Sigmoid colon (tissue), 7 donors: ENCODE measurements at places on chromosomes 6 and 20. TPM values are rescaled to one million over a fixed set of nuclear protein-coding genes. Genes with fewer than 3 reads are reported as not detected.

SAMD5 gene
- 0.82 TPM for total RNA-seq

C6orf58 gene
- total RNA-seq = not detected

PLG gene
- not detected for total RNA-seq

RAMACL gene
- 3.0 TPM for total RNA-seq

BIRC7 gene
- 1.2 TPM for total RNA-seq

TAPBP gene
- total RNA-seq = 29.8 TPM

HLA-DRA gene
- 119 TPM for total RNA-seq

PSORS1C2 gene
- not detected for total RNA-seq

SAMD3 gene
- 0.81 TPM for total RNA-seq

GRCh38 chr6:56510984-56511531, 131.6 kb downstream of the DST start:
- no peak for DNase-seq

DNA sequence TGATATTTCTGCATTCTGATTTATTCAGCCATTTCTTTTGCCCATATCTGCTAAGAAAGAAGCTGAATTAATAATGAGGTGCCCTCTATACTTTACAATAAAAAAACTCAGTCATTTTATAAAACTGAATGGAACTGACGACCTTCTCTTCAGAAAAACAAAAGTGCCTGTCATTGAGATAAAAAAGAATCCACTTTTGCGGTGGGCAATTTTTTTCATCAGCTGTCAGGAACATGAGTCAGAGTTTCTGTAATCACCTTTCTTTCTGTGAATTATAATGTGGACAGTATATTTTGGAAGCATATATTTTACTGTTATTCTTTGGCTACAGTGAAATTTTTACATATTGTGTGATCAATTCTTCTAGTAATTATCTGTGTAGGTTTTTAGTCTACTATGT, 33.4 kb downstream of the IL20RA start:
- DNase-seq = no peak

GRCh38 chr20:49186535-49187329, 1.4 kb downstream of the STAU1 start:
- DNase-seq = peak; percentile 85

DNA sequence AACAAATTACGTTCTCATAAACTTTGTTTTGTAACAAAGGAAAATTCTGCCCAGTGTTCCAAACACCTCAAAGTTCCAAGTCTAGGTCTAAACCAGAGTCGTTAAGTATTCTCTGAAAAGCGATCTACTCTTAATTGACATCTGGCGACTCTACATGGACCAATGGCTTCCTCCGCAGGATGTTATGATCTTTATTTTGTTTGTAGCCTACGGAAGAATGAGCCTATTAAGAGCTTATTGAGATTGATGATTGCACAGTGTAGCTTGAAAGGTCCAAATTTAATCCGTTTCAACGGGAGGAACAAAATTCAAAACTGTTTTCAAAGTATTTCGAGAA, 61.1 kb downstream of the FAM217A start:
- no peak for DNase-seq

DNA sequence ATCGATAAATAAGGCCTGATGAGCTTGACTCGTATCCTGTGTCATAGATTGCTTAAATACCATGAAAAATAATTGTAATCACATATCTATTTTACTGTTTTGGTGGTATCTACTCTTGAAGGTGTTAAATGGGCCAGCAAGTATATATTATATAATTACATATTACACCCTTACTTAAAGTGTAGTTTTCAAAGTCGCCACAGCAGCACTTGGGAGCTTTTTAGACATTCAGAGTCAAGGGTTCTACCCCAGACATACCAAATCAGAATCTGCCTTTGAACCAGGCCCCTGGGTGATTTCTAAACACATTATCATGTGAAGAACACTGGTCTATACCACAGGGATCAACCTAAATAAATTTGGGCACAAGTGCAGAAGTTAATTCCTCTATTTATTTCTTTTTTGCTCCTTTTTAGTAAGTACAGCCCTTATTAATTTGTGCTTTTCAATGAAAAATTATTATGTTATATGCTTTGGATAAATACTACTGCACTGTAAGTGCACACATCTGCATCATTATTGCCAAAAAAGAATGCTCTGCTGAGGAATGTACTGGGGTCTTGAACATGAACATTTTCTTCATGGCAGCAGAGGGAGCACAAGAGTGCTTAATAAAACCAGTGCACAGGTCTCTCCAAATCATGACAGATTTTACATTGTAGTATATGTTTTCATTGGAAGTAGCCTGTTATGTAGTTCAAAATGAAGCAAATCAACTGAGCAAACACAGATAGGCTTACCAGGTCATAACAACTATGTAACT, 3.1 kb upstream of the ATXN1 start:
- no peak for DNase-seq

GRCh38 chr20:35772563-35773058, 796 bp downstream of the PHF20 start:
- no peak for DNase-seq

- no peak for DNase-seq
Observed at GRCh38 chr6:74256381-74256780, 560.4 kb downstream of the CD109 start.

DNA sequence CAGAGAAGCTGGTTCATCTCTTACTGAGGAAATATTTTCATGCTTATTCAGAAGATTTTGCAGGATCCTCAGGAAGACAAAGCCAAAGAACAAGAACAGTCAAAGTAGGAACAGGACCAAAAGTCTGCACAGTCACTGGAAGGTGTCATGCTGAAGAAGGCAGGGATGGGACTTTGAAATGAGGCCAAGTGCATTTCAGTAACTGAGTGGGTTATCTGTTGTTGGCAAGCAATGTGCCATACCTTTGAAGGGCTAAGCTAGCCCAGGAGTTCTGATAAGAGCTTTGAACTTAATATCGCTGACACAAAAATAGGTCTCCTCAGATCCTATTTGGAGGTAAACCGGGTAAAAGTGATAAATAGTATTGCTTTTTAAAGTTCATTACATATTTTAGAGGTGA, 31.5 kb downstream of the SLC16A10 start:
- no peak for DNase-seq

DNA sequence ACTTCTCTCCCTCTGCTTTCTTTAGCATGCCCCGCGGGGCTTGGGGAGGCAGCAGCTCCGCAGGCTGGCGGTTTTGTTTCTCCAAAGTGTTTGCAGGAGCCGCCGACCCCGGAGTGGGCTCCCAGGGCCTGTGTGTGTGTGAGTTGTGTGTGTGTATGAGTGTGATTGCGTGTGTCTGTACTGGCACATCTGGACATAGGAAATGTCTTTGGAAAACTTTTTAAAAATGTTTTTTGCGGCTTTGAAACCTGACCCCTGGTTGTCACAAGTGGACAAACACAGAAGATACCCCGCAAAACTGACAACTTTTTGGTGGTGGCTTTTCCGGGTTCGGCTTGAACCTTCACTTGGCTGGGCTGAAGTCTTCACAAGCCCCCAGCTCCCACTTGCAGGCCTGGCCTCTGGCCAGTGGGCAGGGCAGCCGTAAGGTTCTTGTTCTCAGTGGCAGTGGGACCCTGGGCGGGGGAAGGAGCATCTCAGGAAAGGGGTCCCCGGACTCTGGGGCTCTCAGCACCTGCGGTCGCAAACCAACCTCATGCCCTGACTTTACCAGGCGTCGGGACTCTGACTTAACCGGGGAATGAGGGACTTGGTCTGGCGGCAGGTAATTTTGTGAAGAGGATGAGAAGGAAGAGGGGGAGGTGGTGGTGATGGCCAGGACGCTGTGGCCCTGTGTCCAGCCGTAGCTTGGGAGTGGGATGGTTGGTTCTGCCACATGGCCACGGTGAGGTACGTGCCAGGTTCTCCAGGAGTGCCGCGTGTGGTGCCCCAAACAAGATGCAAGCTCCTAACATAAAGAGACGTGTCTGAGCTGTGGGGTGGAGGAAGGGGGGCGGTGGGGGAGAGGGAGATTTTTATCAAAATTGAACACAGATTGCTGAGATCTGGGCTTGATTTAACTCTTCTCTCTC, 619 bp downstream of the DAAM2 start:
- DNase-seq = peak; percentile 76

- DNase-seq = no peak
Observed at GRCh38 chr6:75484535-75484934, 9.1 kb downstream of the FILIP1 start.
